ENCODE measurements at places on chromosomes 6 and 20. TPM values are rescaled to one million over a fixed set of nuclear protein-coding genes. Genes with fewer than 3 reads are reported as not detected.

GRCh38 chr6:74277777-74278186, 581.8 kb downstream of the CD109 start:
- DNase-seq: no peak

TRIM31 gene
- total RNA-seq: not detected

CLIC5 gene
- 312 TPM for total RNA-seq

SPATA25 gene
- total RNA-seq: 2.0 TPM

NT5E gene
- total RNA-seq: 5.6 TPM

DNA sequence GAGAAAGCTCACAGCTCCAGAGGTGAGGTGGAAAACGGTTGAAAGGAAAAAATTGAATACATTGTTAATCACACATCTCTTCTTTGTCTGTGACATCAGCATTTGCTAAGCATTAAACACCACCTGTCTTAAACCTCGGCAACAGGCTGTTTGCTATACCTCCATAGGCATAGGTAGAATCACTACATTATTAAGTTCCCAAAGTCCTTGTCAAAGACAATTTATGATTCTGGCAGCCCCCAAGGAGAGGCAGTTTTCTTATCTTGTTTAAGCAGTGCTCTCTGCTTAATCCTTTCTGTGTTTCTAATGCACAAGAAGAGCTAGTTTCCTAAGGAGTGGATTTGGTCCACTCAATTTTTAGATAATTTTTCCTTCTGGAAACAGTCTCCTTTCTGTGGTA, 249.7 kb downstream of the NKAIN2 start:
- DNase-seq: no peak

GRCh38 chr20:6235510-6235909, 112.7 kb upstream of the FERMT1 start:
- no peak for DNase-seq

BPI gene
- total RNA-seq: not detected

GRCh38 chr6:154767003-154767723, 33.9 kb downstream of the SCAF8 start:
- no peak for DNase-seq

DNA sequence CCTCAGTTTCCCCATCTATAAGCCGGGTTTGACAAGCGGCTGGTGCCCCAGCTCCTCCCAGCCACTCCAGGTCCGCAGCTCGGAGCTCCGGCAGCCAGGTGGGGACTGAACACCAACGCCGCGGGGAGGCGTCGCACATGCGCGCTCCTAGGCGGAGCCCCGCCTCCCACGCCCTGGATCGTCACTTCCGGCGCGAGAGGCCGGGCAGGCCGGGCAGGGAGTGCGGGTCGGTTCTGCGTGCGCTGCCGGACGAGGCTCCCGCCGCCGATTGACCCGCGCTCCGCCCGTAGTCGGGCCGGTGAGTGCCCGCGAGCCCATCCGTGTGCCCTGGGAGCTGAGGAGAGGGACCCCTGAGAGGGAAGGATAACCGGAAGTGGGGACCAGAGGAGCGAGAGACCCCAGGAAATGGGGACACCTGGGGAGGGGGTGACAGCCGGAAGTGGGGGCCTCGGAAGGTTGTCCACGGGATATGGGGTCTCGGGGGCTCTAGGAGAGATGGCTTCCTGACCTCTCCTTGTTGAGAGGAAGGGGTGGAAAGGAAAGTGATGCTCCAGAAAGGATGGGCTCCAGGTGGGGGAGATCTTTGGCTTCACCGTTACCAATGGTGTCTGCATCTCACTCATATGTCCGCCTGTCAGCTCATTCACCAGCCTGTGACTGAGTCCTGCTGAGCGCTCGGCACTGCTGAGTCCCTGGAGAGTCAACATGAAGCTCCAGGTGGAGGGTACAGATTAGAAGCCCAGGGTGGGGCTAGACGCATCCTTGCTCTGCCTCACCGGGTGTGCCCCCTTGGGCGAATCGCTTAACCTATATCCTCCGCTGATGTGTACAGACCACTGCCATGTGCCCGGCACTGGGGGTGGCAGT, at the start of gene TTPAL:
TSS of gene TTPAL (plus strand) at position 181 of the 867 bp plus-strand sequence. CDS start 4,126 bp downstream, outside the sequence.
- DNase-seq: peak; percentile 96

GRCh38 chr6:107313776-107314175, 145.6 kb downstream of the PDSS2 start:
- no peak for DNase-seq

- no peak for DNase-seq
Measured at GRCh38 chr6:155880900-155881299, 425.3 kb upstream of the NOX3 start.

DNA sequence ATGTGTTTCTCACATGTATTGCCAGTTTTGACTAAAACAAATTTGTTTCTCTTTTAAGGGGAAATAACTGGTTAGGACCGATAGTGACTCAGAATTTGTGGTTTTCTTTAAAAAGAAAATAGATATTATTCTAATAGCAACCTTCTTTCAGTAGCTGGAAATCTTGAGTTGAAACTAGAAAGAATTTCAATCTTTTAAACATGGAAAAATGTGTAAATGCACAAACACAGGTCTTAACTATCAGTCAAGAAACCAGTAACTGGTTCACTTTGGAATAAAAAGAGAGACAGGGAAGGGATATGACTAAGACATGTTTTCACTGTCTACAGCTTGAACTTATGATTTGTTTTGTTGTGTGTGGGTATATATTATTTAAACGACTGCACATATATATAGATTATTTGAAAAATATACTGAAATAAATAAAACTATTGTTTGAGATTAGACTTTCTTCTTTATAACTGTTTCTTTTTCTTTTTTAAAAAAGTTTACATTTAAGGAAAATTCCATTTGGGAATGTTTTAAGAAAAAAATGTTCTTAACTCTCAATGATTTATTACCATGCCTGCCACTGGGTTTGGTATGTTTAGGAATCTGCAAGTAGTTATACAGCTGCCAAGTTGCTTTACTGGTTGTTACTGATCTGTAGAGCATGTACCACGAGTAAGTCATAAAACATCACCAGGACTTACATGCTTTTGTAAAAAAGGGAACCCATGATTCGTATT, 753.3 kb upstream of the MARCKS start:
- no peak for DNase-seq

GRCh38 chr6:41451515-41452163, 94.5 kb upstream of the FOXP4 start:
- DNase-seq: no peak

PRDM13 gene
- not detected for total RNA-seq

KCNK16 gene
- not detected for total RNA-seq

PPIL4 gene
- 15.3 TPM for total RNA-seq

DNA sequence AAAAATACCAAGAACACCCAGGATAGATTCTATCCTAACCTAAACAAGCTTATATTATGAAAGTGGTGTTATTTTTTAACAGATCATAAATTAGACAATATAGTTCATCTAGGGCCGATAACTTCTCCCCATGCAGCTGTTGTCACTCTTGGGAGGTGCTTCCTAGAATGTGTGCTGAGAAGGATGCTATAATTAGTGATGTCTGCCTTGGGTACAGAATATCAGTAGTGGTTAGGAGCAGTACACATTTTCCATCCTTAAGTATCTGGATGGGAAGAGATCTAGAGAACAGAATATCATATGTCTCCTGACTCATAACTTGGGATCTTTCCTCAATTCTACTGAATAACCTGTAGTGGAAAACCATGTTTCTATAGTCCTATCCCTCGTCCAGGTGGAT, 214.5 kb downstream of the BCKDHB start:
- DNase-seq: no peak

- no peak for DNase-seq
Measured at GRCh38 chr20:3632311-3633004, 30.7 kb downstream of the GFRA4 start.

NDUFAF5 gene
- total RNA-seq: 71.6 TPM

OGFRL1 gene
- 9.1 TPM for total RNA-seq

All from Right ventricle myocardium inferior (tissue), 1 donor.